ENCODE measurements at places on chromosomes 5 and 9.

GRCh38 chr9:34254966-34255825, 73.9 kb downstream of the KIF24 start:
- H3K4me1 ChIP-seq: peaks cover 5% of the 10 kb centered on the region
- H3K36me3 ChIP-seq: no peaks in the 10 kb centered on the region
- H3K27ac ChIP-seq: no peak overlapping the region
- DNase-seq: no peak
- no peak overlapping the region for H3K4me3 ChIP-seq
- no peaks in the 10 kb centered on the region for H3K27me3 ChIP-seq

- peaks cover 2% of the 10 kb centered on the region for H3K4me1 ChIP-seq
- H3K36me3 ChIP-seq: peaks cover 24% of the 10 kb centered on the region
- H3K27ac ChIP-seq: no peak overlapping the region
- no peaks in the 10 kb centered on the region for H3K27me3 ChIP-seq
- DNase-seq: no peak
- no peak overlapping the region for H3K4me3 ChIP-seq
Observed at GRCh38 chr5:6659941-6660684, 26.9 kb downstream of the SRD5A1 start.

DNA sequence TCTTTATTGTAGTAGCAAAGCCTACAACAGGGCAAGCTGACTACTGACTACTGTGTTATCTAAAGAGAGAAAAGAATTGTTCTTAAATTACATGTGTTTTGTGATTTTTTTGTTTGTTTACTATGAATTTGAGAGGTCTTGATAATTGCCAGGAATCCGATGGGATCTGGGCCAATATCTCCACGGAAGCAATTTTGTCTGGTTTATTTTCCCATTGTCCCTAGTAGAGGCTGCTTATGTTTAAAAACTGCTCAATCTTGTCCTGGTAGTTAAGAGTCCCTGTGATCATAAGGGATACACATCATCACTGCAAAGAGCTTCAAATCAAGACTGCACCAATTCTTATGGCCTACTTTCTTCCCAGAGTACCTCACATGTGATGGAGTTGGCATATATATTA, 94.4 kb downstream of the GLDC start:
- H3K4me3 ChIP-seq: no peak overlapping the region
- no peak overlapping the region for H3K27ac ChIP-seq
- no peaks in the 10 kb centered on the region for H3K36me3 ChIP-seq
- H3K4me1 ChIP-seq: no peaks in the 10 kb centered on the region
- DNase-seq: no peak
- peaks cover 2% of the 10 kb centered on the region for H3K27me3 ChIP-seq

- H3K4me1 ChIP-seq: peaks cover 27% of the 10 kb centered on the region
- DNase-seq: peak; percentile 68
- H3K4me3 ChIP-seq: peak overlapping the region; percentile 97
- peak overlapping the region; percentile 99 for H3K27ac ChIP-seq
- peaks cover 5% of the 10 kb centered on the region for H3K27me3 ChIP-seq
Observed at GRCh38 chr9:32571969-32572899, 725 bp downstream of the NDUFB6 start.

- H3K27ac ChIP-seq: no peak overlapping the region
- H3K27me3 ChIP-seq: peaks cover 6% of the 10 kb centered on the region
- no peak for DNase-seq
- peaks cover 5% of the 10 kb centered on the region for H3K4me1 ChIP-seq
- H3K4me3 ChIP-seq: no peak overlapping the region
- H3K36me3 ChIP-seq: no peaks in the 10 kb centered on the region
Observed at GRCh38 chr9:7906783-7907550, 107.4 kb upstream of the DMAC1 start.

DNA sequence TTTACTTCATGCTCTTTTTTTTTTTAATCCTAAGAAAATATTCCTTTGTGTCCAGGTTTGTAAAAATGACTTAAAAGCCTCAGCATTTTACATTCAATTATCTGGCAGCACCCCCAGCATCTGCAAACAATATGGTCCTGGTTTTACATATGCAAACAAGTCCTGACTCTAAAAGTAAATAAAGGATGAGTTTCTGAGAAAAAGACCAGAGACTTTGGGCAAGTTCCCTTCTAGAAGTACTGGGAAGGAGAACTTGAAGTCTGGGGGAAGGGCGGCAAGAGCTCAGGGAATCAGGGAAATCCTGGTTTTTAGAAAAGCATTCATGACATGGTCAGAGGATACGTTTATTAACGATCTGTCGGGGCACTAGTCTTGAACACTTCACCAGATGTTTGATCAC, 25.8 kb downstream of the COL23A1 start:
- H3K4me1 ChIP-seq: no peaks in the 10 kb centered on the region
- no peak for DNase-seq
- H3K4me3 ChIP-seq: no peak overlapping the region
- no peak overlapping the region for H3K27ac ChIP-seq

GRCh38 chr9:80440724-80441123, 869.0 kb downstream of the TLE4 start:
- no peak overlapping the region for H3K27ac ChIP-seq
- no peaks in the 10 kb centered on the region for H3K36me3 ChIP-seq
- no peak overlapping the region for H3K4me3 ChIP-seq
- H3K27me3 ChIP-seq: no peaks in the 10 kb centered on the region
- DNase-seq: no peak

DNA sequence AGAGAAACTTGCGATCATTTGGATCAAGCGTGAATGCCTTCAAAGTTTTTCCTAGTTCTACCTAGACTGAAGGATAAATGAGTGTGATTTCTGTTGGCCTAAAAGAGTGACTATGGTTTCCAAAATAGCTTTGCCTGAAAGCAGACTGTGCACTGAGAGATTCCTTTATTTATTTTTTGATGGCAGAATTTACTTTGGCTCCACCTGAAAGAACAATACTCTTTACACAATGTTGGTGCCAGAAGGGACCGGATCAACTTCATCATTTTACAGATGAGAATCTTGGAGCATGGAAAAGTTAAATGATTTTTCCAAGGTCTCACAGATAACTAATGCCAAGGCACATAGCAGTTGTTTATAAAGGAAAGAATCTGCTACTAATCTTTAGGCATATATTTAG, 199.6 kb downstream of the KCTD16 start:
- H3K4me3 ChIP-seq: no peak overlapping the region
- H3K36me3 ChIP-seq: no peaks in the 10 kb centered on the region
- DNase-seq: no peak
- no peaks in the 10 kb centered on the region for H3K27me3 ChIP-seq

- no peak overlapping the region for H3K4me3 ChIP-seq
- no peaks in the 10 kb centered on the region for H3K36me3 ChIP-seq
- no peak for DNase-seq
- no peak overlapping the region for H3K27ac ChIP-seq
- H3K4me1 ChIP-seq: no peaks in the 10 kb centered on the region
- peaks cover 12% of the 10 kb centered on the region for H3K27me3 ChIP-seq
Observed at GRCh38 chr9:83199240-83199639, 136.3 kb upstream of the RASEF start.
